ENCODE measurements at places on chromosomes 4 and X.

DNA sequence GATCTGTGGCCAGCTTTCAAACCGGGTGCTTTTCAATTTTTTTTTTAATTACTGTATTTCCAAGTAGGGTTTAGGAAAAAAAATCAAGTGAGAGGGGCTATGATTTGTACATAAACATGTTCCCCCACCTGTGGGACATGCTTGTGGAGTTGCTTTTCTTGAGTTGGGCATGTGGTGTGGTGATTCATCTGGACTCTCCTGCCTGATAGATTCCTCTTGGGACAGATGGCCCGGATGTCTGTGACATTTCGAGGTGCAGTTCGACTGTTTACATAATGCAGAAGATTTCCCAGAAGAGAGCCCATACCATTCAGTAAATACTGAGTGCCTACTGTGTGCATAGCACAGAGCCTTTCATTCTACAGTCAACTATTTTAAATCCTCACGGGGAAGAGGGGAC is 49.9 kb downstream of the DOCK11 start:
- no peak overlapping the region for H3K27ac ChIP-seq
- no peaks in the 10 kb centered on the region for H3K27me3 ChIP-seq
- H3K4me3 ChIP-seq: no peak overlapping the region
- H3K4me1 ChIP-seq: peaks cover 16% of the 10 kb centered on the region

- H3K4me3 ChIP-seq: no peak overlapping the region
- DNase-seq: no peak
- H3K36me3 ChIP-seq: no peaks in the 10 kb centered on the region
- H3K27ac ChIP-seq: no peak overlapping the region
- no peaks in the 10 kb centered on the region for H3K27me3 ChIP-seq
Measured at GRCh38 chr4:144705601-144706590, 59.9 kb downstream of the HHIP start.

DNA sequence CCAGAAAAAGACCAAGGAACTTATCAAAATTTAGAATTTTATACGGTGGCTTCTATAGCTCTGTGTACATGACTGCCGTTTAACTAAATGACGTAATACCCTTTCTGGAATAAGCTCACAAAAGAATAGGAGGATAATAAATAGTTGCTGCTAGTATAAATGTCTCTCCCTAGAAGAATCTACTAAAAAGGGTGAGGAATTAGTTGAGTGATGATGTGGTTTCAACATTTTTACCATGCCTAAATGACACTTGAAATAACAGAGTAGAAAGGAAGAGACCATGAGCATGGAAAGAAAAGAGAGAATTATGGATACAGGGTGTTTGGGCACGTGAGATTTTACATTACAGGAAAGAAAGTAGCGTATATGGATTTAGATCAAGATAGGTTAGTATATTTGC is 231.1 kb downstream of the ARAP2 start:
- no peak overlapping the region for H3K4me3 ChIP-seq
- H3K27ac ChIP-seq: no peak overlapping the region
- no peaks in the 10 kb centered on the region for H3K27me3 ChIP-seq
- no peaks in the 10 kb centered on the region for H3K36me3 ChIP-seq

- no peak overlapping the region for H3K4me3 ChIP-seq
- H3K36me3 ChIP-seq: no peaks in the 10 kb centered on the region
- DNase-seq: no peak
- H3K4me1 ChIP-seq: peaks cover 2% of the 10 kb centered on the region
- H3K27ac ChIP-seq: no peak overlapping the region
Measured at GRCh38 chr4:24601121-24601520, 16.8 kb upstream of the DHX15 start.

DNA sequence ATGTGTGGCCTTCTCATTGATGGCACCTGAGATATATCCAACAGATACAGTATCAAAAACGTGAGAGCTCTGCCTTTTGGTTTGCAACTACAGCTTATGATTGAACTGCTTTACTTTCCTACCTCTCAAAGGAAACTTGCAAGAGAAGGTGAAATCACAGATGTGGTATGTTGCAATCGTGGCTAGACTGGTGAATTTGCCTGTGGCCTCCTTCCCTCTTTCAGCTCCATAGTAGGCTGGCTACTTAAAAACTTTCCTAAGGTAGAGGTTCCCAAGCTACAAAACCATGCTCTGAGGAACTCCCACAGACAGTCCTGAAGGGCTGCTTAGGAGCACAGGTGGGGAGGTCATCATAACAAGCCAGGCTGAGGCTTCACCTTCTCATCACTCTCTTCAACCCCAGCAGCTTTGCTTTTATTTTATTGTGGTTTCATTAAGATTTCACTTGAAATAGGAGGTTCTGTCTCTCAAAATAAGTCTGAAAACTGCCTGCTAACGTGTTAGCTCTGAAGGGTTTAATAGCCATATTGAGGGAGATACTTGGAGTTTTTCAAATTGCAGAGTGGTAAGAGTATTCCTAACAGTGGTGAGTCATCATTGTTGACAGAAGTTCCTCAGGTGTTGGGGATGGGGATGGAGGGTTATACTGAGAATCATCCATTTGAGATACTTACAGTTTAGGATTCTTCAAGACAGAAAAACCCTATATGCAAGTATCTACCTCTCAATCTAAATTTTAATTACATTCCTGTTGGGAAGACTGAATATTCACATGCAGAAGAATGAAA is 93.5 kb upstream of the UCP1 start:
- no peak for DNase-seq
- peaks cover 4% of the 10 kb centered on the region for H3K27me3 ChIP-seq

GRCh38 chr4:103948244-103949018 is 228.6 kb upstream of the TACR3 start:
- H3K27me3 ChIP-seq: no peaks in the 10 kb centered on the region
- DNase-seq: no peak
- H3K27ac ChIP-seq: no peak overlapping the region
- H3K4me3 ChIP-seq: no peak overlapping the region
- H3K36me3 ChIP-seq: no peaks in the 10 kb centered on the region

- no peaks in the 10 kb centered on the region for H3K36me3 ChIP-seq
- H3K27ac ChIP-seq: no peak overlapping the region
- DNase-seq: no peak
- H3K27me3 ChIP-seq: no peaks in the 10 kb centered on the region
- no peak overlapping the region for H3K4me3 ChIP-seq
Measured at GRCh38 chr4:188434643-188435042, 295.4 kb downstream of the TRIML1 start.

Data from activated CD4-positive, alpha-beta T cell treated with anti-CD3 and anti-CD28 coated beads, Interleukin-2, amount 10 ng/mL, durations not matched to agents 7 days and 5 days (primary cell).